ENCODE measurements at places on chromosomes 5 and 9. TPM values are rescaled to one million over a fixed set of nuclear protein-coding genes. Genes with fewer than 3 reads are reported as not detected.

- DNase-seq, result no peak
Measured at GRCh38 chr5:178529080-178529479, 61.1 kb downstream of the COL23A1 start.

DNA sequence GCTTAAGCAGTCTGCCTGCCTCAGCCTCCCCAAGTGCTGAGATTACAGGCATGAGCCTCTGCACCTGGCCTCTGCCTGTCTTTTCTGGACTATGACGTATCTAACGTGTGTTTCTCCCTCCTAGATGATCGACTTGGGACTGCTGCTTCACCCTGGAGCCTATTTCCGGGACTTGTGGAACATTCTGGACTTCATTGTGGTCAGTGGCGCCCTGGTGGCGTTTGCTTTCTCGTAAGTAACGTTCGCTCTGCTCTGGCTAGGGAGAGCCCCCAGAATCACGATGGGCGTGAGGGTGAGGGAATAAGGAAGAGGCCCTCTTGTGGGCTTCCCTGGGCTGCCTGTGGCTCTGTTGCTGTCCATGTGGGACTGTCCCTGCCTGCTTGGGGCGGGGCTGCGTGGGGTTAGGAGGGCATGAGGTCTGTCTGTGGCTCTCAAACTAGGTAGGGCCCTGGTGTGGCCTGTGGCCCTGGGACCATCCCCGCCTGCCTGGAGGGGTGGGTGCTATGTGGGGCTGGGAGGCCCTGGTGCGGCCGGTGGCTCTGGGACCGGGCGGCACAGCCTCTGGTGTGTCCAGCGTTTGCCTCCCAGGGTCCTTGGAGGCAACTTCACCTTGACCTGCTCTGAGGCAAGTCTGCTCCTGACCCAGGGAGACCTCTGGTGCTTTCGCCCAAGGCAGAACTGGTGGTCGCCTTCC, 171.7 kb downstream of the CACNA1B start:
- peak; percentile 21 for DNase-seq

GRCh38 chr9:70130266-70130665, 86.6 kb downstream of the MAMDC2 start:
- DNase-seq, result no peak

DNA sequence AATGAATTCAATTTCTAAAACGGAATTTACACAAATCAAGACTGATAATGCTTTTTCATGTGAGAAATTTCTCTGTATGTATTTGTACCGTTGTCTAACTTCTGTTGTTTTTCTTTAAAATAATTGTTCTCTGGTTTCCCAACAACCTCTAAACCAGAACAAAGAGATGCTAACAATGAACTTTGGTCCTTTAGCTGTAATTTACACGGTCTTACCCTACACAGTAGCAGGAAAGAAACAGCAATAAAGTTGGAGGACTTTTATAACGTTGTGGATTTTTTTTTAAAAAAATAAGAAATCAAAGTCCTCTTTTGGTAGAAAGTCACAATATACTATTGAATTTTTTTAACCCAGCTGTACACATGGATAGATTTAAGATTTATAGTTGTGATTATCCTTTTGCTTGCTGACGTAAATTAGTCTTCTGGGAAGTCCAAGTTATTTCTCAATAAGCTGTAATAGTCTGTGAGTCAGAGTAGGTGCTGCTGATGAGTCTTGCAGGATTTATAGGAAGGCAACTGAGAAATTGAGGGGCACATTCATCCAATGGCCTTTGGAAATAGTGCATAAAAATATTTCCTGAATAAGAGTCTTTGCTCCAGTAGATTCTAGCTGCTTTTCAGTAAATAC, 76.8 kb upstream of the PCSK1 start:
- DNase-seq, result no peak

- DNase-seq, result peak; percentile 88
Measured at GRCh38 chr9:87662808-87663528, 63.0 kb upstream of the CTSL start.

DNA sequence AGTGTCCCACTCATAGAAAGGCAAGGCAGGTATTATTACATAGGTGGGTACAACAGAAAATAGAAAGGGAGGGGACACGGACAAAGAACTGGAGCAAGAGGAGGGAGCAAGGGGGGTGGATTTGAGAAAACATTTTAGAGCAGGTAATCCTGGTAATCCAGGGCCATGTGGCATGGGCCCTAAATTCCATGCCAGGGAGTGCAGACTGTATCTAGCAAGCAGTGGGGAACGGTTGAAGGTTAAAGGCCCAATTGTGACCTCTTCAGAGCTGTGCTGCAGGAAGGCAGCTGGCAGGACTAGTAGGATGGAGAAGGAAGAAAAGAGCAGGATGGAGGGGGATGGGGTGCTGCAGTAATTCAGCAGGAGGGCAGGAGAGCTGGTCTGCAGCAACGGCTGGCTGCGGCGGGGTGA, 75.2 kb downstream of the PDE6A start:
- no peak for DNase-seq

DNA sequence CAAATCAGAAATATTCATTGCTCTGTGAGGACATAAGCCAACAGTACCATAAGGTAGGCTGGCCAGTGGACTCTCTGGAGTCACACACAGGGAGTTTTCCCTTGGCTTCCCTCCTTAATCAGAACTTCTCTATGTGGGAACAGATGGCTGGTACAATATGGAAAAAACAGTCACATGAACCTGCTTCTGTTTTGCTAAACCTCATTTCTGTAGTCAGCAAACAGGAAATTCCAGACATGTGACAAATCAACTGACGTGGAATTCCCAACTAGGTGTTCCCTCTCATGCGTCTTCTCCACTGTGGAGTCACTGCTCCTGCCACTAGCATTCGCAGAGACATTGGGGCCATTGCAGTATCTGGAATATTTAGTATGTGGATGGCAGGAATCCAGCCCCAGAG, 617.6 kb downstream of the KIF4B start:
- no peak for DNase-seq

GRCh38 chr9:99778308-99778707, 43.4 kb upstream of the NR4A3 start:
- no peak for DNase-seq

DNA sequence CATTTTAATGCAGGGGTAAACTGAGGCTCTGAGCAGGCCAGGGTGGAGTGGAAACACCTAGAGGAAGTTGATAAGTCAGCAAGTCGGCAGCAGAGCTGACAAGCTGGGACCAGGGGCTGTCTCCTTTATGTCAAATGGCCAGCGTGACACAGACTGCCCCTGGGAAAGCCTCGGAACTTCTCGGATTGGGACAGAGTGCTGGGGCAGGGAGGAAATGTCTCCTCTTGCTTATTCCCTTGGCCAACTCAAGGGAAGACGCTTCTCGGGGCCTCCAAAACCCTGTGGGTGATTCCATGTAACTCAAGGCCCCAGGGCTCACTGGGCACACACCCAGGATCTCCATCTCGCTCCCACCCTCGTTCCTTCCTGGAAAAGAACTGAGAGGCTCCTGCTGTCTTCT, 25.4 kb upstream of the ANXA6 start:
- DNase-seq, result no peak

DNA sequence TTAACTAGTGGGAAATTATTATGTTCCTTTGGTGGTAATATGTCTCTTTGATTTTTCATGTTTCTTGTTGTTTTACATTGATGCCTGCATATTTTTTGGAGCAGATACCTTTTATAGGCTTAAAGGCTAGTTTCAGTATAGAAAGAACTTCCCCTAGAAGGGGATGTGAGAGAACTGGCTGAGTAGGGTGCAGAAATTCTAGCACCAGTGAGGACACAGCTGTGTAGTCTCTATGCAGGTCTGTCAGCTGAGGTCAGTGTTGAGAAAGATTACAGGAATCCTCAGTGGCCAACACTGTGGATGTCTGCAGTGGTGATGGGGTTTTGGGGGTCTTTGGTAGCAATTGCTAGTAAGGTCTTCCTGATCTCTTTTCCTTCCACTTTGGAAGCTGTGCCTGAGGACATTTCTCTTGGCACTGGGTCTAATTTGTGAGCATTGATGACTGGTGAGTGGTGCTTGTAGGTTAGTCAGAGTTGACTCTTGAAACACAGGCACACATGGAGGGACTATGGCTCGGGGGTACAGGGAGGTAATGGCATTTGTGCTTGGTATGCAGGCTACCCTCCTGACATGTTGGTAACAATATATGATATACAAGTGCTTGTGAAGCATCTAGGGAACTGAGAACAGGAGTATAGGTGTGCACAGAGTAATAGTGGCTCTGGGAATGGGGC, 221.4 kb downstream of the SPATA31D1 start:
- DNase-seq, result no peak

- DNase-seq, result no peak
Measured at GRCh38 chr5:157820593-157821252, 38.2 kb downstream of the CLINT1 start.

PTCH1 gene
- total RNA-seq, result 2.5 TPM

C6 gene
- 916 TPM for total RNA-seq

NR3C1 gene
- total RNA-seq, result 27.3 TPM

DAB2IP gene
- 13.1 TPM for total RNA-seq

FRMD3 gene
- 0.61 TPM for total RNA-seq

Measured in liver (tissue), 10 donors.